Purkinje cell (primary cell): ENCODE measurements at places on chromosomes 4 and X. TPM values are rescaled to one million over a fixed set of nuclear protein-coding genes. Genes with fewer than 3 reads are reported as not detected.

Gene NOX1
- 0.13 and 0.38 TPM in 2 replicates for polyA plus RNA-seq

Gene AWAT2
- not detected in 2 replicates for polyA plus RNA-seq

Gene SPANXN4
- polyA plus RNA-seq, result not detected in 2 replicates

Gene XAGE2
- polyA plus RNA-seq, result not detected in 2 replicates

Gene OTC
- 0.15 TPM in 1 of 2 replicates, not detected in the other for polyA plus RNA-seq

Gene RASL11B
- 1.4 and 12.6 TPM in 2 replicates for polyA plus RNA-seq

Gene FGF16
- polyA plus RNA-seq, result not detected in 2 replicates

Gene NUP62CL
- 2.2 and 3.8 TPM in 2 replicates for polyA plus RNA-seq

Gene STX18
- polyA plus RNA-seq, result 35.3 and 38.2 TPM in 2 replicates

Gene WFS1
- polyA plus RNA-seq, result 15.5 and 30.1 TPM in 2 replicates

Gene VCX3B
- polyA plus RNA-seq, result not detected in 2 replicates

Gene SPIN2A
- polyA plus RNA-seq, result 0.97 TPM in 1 of 2 replicates, not detected in the other

Gene RAI2
- polyA plus RNA-seq, result 0.73 and 1.9 TPM in 2 replicates
